Esophagus muscularis mucosa (tissue), 4 donors: ENCODE measurements at places on chromosomes 7 and 10. TPM values are rescaled to one million over a fixed set of nuclear protein-coding genes. Genes with fewer than 3 reads are reported as not detected.

HSPB1 gene
- total RNA-seq = 1,674 TPM

DNA sequence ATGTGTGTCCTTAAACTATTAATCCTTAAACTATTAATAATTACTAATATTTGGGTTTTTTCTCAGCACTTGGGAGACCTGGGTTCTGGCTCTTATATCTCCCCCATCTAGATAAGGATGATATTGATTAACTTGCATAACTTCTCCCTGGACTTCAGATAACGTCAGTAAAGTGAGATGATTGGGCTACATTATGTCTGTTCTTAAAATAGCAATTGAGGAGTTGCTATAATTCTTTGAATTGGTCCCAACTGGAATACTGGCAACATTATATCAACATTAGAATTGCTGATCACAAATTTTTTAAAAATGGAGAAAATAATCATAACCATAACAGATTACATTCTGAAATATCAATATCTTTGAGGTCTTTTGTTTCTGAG lies 1.9 kb downstream of the APBB1IP start:
- no peak for DNase-seq

BBS9 gene
- total RNA-seq = 20.8 TPM

DRGX gene
- not detected for total RNA-seq

DNA sequence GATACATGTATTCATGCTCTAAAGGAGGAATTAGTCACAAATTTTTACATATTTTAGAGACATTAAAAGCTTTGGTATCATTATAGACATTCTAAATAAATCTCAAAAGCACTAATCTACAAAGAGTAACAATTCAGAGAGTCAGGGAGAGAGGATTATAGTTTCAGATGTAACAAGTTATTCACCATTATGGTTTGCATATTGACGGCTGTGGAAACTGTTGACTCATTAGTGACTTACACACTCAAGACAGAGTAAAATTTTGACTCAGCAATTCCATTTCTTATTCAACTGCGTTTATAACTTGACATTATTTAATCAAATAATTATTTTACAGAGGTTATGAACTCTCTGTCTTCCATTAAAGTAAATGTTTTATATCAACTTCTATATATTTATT lies 95.4 kb upstream of the SEMA3C start:
- DNase-seq = no peak

DNA sequence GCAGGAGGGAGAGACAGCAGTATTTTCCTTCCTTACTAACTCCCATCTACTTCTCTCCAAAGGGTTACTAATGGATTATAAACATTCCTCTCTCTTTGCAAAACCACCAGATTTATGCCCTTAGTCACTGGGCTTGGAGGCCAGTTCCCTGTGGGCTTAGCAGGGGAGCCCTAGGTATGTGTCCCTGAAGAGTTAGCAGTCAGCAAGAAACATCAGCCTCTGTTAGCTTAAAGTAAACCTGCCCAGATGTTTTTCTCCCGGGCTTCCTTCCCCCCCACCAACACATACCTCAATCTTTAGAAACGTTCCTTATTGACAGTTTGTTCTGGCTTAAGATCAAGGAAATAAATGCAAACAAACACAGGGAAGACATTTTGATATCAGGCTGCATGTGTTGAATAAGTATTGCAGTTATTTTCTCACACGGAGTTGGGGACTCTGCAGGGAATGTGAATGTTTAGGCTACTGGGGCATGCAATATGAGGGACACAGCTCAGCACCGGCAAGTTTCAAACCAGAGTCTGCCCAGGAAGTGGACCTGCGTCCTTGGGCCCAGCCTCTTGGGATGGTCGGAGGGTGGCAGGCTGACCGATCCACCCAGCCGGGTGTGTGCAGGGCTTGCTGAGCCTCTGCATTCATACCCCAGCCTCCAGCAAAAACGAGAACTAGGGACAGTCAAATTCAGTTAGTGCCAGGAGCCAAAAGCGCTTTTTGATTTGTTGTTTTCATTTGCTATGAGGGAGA lies 252.0 kb upstream of the GRB10 start:
- DNase-seq = no peak

OR2F1 gene
- total RNA-seq = not detected

- no peak for DNase-seq
Measured at GRCh38 chr7:155001756-155002410, 1.0 kb downstream of the PAXIP1 start.

PHKG1 gene
- total RNA-seq = 1.4 TPM

CWF19L1 gene
- 12.3 TPM for total RNA-seq

DNA sequence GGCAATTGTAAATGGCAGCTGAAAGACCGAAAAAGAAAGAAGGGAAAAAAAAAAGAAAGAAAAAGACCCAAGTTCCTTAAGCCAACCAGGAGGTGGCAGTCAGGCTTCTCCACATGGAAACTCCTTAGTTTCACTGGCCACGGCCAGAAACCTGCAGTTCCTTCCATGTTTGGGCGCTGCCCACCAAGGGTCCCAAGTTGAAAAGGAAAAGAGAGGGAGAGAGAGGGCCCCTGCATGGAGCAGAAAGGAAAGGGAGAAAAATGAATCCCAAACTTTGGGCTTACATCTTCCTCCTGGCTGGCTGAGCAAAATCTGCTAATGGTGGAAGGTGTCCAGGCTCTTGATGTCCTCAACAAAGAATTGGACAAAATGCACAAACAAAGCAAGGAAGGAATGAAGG lies 31.8 kb upstream of the ABCA13 start:
- no peak for DNase-seq

DNA sequence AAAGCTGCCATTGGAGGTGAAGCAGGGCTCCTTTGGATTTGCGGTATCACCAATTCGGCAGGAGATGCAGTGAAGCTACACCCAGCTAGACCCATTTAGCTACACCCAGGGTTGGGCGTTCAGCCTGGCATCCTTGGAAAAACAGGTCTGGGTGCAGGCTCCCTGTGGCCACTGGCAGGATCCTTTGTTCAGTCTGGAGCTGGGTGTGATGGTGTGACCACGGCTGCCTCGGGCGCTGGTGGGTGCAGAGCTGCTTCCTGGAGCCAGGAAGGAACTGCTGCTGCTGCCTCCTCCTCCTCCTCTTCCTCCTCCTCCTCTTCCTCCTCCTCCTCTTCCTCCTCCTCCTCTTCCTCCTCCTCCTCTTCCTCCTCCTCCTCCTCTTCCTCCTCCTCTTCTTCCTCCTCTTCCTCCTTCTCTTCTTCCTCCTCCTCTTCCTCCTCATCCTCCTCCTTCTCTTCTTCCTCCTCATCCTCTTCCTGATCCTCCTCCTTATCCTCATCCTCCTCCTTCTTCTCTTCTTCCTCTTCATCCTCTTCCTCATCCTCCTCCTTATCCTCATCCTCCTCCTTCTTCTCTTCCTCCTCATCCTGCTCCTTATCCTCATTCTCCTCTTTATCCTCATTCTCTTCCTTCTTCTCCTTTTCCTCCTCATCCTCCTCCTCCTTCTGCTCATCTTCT lies 84.0 kb downstream of the GRK5 start:
- DNase-seq = no peak

DNA sequence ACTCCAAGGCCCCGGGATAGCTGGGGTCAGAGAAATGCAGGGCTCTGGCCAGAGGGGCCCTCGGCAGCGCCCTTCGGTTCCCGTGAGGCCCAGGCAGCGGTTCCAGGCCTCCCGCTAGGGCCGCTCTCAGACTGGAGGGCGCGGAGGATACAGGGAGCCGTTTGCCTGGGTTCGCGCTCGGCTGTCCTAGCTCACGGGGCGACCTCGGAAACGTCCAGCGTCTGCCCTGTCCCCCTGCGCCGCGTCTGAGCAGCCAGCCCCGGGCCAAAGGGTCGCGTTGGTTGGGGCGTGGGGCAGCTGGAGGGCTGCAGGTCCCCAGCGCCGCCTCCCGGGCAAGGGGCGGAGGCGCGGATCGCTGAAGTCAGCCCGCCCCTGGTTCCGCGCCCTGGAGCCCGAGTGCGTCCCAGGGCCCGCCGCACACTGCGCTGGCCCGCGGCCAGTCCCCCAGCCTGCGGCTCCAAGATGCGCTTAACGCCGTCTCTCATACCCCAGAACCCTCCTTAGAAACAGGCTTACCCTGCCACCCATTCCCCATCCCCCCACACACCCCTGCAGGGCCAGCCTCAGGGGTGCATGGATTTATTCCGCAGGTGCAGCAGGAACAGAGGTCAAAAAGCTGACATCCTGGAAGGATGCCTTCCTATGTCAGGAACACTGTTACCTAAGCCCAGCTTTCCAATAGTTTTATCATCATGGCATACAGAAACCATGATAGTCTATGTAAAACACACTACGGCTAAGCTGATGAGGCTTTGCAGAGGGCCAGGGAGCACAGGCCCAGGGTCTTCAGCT lies 22.1 kb upstream of the OPN4 start:
- DNase-seq = no peak

DNA sequence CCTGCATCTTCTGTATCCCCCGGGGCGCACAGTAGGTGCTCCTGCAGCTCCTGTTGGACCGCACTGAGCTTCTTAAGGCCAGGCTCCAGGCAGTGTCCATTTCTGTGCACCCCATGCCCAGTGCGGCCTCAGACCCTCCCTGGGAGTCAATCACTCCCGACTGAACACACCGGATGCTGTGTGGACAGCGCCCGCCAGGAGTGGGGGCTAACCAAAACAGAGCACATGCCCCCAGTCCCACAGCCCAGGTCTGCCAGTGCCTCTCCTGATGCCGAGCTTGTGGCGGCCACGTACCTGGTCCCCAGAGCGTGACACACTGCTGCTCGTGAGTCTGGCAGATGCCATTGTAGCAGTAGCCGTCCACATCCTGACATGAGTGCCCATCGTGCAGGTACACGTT lies 168.1 kb downstream of the FANK1 start:
- DNase-seq = no peak

SMKR1 gene
- not detected for total RNA-seq

DNA sequence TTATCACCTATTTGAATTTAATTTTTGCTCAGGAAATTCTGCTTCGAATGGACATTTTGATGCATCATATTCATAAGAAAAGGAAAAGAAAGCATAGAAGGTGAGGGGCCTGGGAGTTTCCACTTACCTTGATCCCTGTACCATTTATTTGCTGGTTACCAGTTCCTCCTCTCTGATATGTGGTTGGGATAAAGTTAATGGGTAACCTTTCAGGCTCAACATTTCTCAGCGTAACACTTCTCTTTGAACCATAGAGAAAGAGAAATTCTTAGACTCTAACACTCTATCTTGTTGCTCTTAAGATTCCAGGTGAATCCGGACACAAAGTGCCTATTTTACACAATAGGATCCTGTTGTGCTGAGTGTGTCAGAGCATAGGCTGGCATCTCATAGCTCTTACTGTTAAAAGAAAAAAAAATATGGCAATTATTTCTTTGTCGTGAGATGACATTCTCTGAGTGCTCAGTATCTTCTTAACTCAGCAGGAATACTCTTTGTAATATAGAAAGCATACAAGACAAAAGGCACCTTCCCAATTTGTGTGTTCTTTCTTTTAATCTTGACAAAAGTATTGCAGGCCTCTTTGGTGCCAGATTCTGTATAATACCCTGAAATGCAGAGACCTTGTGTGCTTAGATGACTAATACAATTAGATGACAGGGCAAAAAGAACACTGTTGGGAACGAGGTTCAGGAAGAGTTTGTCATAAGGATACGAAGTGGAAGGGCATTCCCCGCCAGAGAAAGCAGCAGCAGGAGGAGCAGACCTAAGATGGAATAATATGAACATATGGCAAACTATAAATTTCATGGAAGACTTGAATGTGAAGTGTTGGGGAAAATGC lies 689.6 kb downstream of the NRG3 start:
- no peak for DNase-seq

DNA sequence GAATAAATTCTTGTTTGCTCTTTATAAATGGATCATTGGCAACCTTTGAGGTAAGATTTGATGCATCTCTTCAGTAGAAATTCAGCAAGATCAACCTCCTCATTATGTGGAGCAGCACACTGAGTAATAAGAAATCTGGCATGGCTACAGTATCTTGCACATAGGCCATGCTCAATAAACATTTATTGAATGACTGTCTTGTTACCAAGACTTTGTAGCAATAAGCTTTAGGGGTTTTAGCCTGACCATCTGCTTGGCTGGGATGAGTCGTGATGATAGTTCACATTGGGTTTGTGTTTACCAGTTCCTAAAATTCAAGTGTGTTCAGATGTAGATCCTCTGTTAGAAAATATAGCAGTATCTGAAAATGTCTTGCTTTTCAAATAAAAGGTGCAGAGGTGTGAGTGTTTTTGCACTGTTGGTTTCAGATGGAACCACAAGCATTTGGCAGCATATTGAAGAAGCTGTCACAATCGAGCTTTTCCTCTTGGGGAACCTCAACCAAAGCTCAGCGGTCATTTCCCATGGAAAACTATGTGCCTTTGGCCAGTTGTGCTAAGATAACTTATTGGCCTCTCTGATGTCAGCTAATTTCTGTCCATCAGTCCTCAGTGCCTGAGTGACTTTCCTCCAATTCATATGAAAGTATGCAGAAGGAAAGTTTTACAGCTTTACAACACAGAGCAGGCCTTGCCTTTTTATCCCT lies 442.6 kb downstream of the GFRA1 start:
- DNase-seq = no peak

GRCh38 chr7:7706101-7706511 lies 12.3 kb downstream of the RPA3 start:
- no peak for DNase-seq

DNA sequence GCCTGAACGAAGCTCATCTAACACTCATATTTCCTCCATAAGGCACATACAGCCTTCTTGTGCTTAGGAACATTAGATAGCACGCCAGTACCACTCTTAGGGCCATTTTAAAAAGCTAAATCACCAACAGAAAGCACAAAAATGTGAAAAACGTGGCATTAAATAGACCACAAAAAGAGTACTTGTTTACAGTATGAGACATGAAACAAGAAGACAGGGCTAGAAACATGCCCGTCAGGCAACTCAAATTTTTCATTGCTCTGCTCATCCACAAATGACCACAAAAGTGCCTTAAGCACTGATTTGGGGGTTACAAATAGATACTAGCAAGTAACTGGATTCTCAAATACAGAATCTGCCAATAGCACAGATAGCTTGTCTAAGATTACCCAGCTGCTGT lies 67.8 kb downstream of the ELMO1 start:
- no peak for DNase-seq

- no peak for DNase-seq
Measured at GRCh38 chr7:71613313-71613712, 481.4 kb downstream of the GALNT17 start.

A1CF gene
- not detected for total RNA-seq

SOSTDC1 gene
- not detected for total RNA-seq

GRCh38 chr7:44307905-44308595 lies 17.3 kb downstream of the CAMK2B start:
- peak; percentile 78 for DNase-seq
